Tibial artery (tissue), 4 donors: ENCODE measurements at places on chromosomes 5 and 9.

DNA sequence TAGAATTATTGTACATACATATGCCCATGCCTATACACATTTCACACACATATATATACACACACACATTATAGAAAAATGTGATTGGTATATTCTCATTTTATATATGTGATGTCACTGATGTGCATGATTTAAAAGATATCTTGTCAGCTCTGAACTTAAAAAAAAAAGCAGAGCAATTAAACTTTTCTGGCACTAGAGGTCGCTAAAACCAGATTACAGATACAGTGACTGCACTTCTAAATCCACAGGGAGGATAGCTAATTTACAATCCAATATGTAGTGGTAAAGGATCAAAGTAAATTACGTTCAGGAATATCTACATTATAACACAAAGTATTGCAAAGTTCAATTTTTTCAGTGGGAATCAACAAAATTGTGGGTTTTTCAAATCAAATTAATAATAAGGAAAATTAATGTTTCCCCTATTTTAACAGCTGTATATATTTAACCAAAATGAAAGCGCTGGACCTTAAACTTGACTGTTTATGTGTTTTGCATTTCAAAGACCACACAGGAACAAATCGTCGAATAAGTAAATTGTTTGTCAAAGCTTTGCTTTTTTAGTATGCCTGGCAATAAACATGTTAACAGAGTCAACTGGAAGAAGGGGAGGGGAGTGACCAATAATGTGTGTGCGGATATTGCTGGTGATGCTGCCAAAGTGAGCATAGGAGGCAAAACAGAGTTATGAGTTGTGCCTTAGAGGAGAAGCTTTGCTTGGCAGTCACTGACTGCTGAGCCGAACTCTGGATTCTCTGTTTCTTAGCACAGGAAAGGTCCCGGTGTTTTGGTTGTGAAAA, 1201.4 kb upstream of the C9orf72 start:
- no peak for DNase-seq

DNA sequence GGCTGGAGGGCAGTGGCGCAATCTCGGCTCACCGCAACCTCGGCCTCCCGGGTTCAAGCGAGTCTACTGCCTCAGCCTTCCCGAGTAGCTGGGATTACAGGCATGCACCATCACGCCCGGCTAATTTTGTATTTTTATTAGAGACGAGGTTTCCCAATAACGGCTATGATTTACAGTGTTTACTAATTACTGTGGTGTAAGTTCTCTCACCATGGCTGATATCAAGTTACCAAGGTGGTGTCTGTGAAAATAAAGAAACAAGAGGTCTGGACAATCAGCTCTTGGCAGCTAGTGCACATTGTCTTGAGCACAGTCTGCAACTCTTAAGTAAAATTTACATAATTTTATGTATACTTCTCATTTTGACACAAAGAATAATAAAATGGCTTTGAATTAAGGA, 385.5 kb upstream of the COX7C start:
- no peak for DNase-seq

GRCh38 chr5:83726912-83727311, 6.3 kb upstream of the HAPLN1 start:
- DNase-seq = no peak

DNA sequence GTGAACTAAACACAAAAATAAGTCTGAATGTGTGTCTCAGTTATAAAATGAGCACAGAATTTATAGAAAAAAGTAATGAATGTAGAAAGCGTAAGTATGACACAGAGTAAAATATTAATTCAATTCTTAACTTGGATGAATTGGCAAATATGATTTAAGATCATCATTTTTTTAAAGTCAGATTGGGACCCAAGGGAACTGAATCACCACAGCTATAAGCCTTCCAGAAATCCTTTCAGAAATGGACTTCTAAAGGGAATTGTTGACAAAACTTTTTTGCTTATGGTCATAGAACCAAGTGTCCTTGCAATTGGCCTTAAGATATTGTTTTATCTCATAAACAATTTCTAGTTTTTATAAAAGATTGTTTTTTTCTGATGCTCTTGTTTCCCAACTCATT, 495.1 kb upstream of the DAB2 start:
- DNase-seq = no peak
